T-cell (primary cell): ENCODE measurements at places on chromosomes 12 and 14. TPM values are rescaled to one million over a fixed set of nuclear protein-coding genes. Genes with fewer than 3 reads are reported as not detected.

ZBTB39 gene
- total RNA-seq, result 11.0 TPM

TTC5 gene
- total RNA-seq, result 24.7 TPM

HOXC6 gene
- total RNA-seq, result not detected

DNA sequence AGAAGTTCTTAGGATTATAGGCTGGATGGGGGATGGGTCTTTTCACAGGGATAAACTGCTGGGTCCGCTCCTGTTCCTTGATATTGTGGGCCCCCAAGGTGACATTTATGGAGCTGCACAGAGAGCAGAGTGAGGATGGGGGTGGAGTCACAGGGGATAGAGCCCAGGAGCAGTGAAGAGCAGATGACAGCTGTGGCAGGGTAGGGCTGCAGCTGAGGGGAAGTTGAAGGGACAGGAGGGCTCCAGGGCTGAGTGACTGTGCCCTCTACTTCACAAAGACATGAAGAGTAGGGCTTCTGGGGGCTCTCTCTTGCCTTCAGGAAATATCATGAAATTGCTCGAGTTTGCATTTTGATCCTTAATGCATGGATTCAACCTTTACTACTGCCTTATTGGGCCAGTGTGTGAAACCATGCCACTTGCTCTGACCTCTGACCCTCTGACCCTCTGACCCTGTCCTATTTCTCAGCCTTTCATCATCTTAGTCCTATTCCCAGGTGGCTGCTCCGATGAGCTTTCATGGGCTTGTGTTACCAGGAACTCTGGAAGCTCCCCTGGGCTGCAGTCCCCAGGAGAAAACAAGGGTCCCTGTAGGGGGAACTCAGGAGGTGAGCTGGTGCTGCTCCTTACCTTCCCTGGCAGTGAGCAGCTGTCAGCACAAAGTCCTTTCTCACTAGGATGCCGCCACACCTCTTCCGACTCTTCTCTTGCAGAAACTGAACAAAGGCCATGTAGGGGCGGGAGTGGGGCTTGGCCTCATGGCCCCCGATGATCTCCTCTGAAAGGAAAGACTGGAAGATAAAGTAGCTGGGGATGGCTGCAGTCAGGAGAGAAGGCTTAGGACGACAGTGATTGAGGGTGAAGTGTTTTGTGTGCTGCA lies 1.6 kb downstream of the GZMH start:
- DNase-seq, result no peak

DNA sequence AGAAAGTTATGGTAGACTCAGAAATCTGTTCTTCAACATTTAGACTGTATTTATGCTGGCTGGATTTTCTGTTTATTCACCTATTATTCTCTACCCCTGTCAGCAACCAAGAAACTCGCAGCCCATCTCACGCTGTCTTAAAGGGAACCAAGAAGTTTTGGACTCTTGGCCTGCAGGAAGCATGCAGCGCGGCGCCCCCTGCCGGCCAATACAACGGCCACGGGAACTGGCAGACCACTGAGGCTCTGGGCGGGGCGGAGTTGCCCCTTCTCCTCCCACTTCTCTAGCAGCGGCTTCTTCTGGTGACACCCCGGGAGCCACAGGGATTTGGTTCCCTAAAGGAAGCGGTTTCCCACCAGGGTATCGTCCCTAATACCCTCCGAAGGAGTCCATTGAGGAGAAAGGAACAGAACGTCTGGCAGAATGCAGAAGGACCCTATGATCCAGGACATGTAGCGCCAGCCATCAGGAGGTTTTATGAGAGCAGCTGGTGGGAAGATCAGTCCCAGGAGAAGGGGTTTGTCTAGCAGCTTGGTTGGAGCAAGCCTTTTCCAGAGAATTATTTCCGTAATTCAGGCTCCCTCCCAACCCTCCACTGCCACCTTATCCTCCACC lies 21.0 kb upstream of the RNASE2 start:
- peak; percentile 17 for DNase-seq

DNA sequence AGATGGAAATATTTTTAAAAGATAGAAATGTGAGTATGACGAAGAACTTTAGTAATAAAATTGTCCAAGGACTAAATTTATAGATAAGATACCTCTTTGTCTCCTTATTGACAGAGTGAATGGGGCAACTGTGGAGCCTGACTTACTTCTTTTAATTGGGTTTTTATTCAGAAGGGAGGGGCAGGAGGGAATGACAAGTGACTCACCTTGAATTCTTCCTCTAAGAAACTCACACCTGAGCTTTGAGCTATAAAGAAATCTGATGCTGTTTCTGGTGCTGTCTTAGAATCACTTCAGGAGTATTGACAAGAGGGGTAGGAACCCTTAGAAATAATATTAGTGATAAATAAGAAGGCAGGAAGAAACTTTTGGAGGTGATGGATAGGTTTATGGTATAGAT lies 951 bp downstream of the NR1H4 start:
- no peak for DNase-seq
